Suppressor macrophage (primary cell): ENCODE measurements at places on chromosomes 4 and X.
A peak's percentile ranks its signal among the peaks of the same experiment; 100 is the strongest.

- peak; percentile 23 for DNase-seq
These were observed 1.4 kb downstream of the MAEA start for GRCh38 chr4:1291091-1291490.

- DNase-seq: no peak
These were observed 127.0 kb upstream of the CASK start for GRCh38 chrX:42050345-42050744.

DNA sequence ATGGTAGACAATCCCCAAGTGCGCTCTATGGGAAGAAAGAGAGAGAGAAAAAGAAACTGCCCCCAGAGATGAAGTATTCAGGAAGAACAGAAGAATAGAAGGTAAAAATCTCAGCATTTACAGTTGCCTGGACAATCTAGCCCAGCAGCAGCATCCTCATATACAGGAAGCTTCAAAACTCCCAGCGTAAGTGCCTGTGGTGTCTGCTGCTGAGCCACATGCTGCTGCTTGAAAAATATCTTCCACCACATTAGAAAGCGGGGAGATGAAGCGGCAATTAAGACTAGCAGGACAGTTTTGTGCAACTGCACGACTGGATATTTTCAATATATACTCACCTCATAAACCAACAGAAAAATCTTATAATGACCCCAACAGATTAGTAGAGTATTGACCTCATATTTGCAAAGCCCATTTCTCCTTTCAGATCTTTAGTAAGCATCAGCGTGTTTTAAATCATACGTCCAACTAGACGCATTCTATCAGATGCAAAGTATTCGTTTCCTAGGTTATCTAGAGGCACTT, 972.0 kb upstream of the TENM3 start:
- no peak for DNase-seq

GRCh38 chr4:138910914-138911336, 104.7 kb upstream of the NOCT start:
- DNase-seq: no peak

DNA sequence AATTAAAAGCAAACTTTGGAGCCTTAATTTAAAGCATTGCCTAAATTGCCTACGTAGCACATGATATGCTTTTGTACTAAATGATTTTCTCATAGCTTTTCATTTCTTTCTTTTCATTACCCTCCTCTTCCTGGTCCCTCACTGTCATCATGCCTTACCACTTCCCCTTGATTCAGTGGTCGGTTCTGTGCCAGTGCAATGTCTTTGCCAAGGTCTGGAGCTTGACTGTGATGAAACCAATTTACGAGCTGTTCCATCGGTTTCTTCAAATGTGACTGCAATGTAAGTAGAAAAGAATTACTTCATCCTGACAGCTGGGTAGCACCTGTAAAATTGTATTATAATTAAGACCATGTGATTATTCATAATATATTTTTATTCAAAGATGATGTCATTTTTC, 72.5 kb downstream of the C4orf46 start:
- DNase-seq: peak; percentile 56

DNA sequence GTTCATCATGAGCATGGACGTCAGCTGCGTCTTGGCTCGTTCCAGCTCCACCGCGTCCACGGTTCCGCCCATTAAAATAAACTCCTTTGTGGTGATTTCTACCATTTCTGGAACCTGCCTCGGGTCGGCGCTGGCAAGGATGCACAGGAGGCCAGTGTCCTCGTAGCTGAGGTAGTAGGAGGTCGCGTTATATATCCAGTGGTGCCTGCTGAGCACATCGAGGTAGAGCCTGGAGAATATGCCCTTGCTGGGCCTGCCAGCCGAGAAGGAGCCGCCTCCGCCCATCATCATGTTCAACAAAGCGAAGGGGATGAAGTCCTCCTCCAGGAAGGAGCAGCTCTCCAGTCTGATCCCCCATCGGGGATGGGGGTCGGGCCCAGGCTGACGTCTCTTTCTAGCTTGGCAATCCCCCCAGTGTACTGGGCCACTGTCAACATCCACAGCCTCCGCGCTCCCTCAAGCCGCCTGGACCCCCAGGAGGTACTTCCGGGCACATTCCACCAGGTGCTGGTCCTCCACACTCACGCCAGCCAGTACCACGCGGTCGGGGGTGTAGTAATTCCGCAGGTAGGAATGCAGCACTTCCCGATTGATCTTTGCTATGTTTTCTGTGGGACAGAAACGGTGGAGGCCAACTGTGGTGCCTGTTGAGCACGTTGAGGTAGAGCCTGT, 120.9 kb upstream of the GRID2 start:
- no peak for DNase-seq

- peak; percentile 8 for DNase-seq
These were observed 25.4 kb downstream of the CLCN5 start for GRCh38 chrX:49947781-49948180.

DNA sequence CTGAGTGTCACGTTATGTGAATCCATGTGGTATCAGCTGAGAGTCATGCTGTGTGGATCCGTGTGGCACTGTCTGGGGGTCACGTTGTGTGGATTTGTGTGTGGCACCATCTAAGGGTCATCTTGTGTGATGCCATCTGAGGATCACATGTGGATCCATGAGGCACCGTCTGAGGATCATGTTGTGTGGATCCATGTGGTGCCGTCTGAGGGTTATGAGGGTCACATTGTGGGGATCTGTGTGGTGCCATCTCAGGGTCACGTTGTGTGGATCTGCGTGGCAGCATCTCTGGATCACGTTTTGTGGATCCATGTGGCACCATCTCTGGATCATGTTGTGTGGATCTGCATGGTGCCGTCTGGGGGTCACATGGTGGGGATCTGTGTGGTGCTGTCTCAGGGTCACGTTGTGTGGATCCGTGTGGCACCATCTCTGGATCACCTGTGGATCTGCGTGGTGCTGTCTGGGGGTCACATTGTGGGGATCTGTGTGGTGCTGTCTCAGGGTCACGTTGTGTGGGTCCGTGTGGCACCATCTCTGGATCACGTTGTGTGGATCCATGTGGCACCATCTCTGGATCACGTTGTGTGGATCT, 6.9 kb downstream of the PDE6B start:
- no peak for DNase-seq

DNA sequence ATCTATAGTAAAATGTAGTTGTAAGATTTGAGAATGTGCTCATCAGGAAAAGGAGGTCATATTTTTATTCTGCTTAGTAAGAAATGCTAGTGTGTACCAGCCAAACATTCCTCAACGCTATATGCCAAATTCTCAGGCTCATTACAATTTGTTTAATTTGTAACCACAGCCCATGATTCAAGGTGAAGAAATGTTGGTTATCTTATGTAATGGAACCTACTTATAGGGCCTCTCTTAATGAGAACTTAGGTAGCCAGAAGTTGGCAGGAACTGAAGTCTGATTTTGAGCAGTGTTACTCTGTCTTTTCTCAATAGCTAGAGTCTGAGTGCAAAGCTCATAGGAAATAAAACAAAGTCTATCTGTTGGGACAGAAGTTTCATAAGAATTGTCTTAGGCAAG, 595.0 kb downstream of the GLUD2 start:
- DNase-seq: no peak

- DNase-seq: no peak
These were observed 162.4 kb upstream of the IL15 start for GRCh38 chr4:141473952-141474351.

- DNase-seq: no peak
These were observed 20.2 kb upstream of the MAP3K15 start for GRCh38 chrX:19535476-19535875.

GRCh38 chrX:24463077-24463476, 2.0 kb upstream of the PDK3 start:
- no peak for DNase-seq

DNA sequence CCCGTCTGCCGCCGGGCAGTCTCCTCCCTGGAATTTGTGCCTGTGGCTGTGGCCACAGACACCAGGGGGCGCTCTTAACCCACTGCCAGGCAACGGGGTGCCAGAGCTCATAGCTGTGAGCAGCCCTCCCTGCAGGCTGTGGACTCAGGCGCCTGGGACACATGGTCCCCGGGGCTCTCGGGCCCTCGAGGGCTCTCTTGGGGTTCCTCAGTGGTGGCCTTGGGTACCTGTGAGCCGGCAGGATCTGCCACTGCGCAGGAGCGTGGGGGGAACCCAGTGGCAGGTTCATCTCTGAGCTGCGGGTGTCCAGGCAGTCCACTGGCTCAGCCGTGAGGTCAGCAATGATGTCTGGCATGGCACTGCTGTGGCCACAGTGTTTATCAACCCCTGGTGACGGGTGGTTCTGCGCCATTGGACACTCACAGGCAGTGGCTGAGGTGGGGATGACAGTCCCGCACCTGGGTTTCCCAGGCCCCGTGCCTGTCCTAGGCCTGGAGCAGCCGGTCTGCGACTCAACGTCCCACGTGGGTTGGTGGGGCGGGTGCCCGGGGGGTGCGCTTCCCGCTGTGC, 37.2 kb downstream of the PCGF3 start:
- DNase-seq: peak; percentile 68

DNA sequence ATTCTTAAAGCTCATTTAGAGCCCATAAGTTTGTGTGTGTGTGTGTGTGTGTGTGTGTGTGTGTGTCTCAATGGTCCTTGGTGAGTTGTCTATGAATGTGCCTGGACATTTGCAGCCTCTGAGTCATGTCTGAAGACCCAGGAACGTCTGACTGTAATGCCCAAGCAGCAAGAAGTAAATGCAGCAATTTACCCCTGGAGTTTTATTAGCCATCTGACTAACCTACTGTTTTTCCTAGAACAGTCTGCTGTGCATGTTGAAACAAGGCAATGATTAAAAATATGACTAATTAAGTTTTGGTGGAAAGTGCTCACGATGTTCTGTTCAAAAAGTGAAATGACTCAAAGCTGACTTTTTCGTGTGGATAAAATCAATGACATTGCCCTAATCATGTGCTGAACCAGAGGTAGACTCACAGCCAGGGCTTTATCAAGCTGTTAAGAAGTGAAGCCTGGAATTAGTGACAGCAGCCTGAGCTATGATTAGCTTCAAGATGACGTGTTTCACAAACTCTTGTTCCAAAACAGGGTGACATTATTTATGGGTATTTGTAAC, 201.6 kb downstream of the CPE start:
- no peak for DNase-seq

DNA sequence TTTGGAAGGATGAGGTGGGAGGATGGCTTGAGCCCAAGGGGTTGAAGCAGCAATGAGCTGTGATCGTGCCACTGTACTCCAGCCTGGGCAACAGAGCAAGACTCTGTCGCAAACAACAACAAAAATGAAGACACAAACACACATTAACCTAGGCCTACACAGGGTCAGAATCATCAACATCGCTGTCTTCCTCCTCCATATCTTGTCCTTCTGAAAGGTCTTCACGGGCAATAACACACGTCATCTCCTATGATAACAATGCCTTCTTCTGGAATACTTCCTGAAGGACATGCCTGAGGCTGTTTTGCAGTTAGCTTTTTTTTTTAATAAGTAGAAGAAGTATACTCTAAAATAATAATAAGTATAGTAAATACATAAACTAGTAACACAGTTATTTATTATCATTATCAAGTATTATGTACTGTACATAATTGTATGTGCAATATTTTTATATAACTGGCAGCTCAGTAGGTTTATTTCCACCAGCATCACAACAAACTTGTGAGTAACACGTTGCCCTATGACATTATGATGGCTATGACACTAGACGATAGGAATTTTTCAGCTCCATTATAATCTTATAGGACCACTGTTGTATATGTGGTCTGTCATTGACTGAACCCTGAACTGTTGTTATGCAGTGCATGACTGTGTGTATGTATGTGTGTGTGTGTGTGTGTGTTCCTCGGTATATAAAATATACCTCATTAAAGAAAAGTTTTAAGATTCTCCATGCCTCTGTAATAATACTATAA, 69.2 kb upstream of the MAML3 start:
- DNase-seq: no peak

GRCh38 chr4:145081756-145082155, 16.2 kb downstream of the ANAPC10 start:
- DNase-seq: no peak

- DNase-seq: no peak
These were observed 245.9 kb downstream of the CRLF2 start for GRCh38 chrX:966396-967070.

- DNase-seq: no peak
These were observed 111.0 kb downstream of the EPHA5 start for GRCh38 chr4:65559270-65559669.

DNA sequence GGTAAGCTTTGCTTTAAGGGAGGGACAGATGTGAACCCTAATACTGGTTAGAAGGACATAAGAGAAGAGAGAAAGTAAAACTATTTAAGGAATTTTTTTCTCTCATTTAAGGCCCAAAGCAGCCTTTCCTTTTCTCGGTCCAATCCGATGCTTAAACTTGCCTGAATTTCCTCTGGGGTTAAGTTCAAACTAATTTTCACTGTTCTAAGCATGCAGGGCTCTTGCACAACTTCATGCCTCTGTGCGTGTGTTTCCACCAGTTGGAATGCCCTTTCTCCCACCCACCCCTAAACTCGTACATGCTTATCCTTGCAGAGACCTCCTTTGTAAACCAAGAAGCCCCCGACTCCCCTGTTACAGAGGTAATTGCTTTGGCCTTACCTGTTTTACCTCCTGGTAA, 204.7 kb downstream of the CBR4 start:
- DNase-seq: no peak
